ENCODE measurements at places on chromosomes 7 and 10.

GRCh38 chr7:87206361-87206760, 13.2 kb downstream of the TMEM243 start:
- DNase-seq: no peak

DNA sequence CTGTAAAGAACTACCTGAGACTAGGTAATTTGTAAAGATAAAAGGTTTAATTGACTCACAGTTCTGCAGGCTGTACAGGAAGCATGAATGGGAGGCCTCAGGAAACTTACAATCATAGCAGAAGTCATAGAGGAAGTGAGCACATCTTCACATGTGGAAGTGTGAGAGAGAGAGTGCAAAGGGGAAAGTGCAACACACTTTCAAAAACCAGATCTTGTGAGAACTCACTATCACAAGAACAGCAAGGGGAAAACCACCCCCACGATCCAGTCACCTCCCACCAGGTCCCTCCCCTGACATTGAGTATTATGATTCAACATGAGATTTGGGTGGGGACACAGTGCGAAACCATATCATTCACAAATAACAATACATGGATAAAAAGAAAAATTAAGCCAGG, 24.5 kb downstream of the AVL9 start:
- no peak for DNase-seq

DNA sequence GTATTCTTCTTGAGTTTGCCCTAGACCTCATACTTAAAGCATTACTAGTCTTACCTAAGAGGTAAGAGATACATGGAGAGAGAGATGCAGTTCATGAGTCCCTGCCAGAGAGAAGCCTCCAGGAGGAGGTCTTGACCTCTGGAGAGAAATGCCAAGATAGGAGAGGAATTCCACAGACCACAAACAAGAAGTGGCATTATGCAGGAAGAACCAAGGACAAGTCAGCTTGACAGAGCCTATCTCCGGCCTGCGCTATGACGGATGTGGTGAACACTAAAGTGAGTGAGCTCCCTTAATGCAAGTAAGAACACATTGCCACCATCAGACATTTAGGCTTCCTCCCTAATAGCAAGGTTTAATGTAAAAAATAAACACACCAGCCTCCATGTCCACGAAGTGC, 27.9 kb upstream of the COL1A2 start:
- no peak for DNase-seq

DNA sequence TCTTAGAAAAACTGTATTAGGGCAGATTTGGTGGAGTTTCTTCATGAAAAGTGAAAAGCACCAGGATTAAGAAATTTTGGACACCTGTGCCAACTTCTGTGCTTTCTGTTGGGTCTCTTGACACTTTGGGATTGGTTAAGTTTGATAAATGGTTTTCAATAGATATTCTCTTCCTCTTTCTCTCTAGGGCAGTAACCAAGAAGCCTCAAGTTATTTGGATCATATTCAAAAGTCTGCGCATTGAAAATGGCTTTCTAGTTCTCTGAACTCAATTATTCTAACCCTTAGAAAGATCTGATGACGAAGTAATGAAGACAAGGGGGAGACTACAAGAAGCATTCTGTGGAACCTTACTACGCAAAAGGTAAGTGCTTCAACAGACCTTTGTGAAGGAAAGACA, 144.0 kb upstream of the CCDC6 start:
- DNase-seq: no peak

DNA sequence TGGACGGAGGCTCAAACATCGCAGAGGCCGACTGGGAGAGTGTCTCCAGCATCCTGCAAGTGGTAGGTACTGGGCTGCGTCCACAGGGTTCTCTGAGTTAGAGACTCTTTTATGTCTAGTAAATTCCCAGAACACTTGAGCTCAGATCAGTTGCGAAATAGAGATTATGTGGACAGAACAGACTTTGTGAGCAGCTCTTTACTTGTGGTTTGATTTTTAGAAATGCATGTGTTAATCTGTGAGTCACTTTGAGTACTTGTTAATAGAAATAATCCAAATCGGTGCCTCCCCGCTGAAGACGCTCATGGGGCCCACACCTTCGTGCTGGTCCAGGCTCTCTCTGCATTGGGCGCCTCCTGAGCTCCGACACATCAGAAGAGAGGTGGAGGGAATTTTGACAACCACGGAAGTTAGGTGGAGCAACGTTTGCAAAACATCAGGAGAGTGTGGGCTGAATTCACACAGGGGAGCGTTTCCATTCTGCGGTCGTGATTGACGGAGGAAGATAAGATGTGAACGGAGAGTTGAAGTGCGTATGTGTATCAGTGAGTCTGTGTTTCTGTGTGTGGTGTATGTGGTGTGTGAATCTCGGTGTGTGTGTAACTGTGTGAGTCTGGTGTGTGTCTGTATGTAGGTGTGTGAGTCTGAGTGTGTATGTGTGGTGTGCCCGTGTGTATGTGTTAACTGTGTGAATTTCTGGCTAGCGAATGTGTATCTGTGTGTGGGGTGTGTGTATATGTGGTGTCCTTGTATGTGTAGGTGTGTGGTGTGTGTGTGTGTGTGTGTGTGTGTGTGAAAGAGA, 32.1 kb downstream of the PFKP start:
- no peak for DNase-seq

DNA sequence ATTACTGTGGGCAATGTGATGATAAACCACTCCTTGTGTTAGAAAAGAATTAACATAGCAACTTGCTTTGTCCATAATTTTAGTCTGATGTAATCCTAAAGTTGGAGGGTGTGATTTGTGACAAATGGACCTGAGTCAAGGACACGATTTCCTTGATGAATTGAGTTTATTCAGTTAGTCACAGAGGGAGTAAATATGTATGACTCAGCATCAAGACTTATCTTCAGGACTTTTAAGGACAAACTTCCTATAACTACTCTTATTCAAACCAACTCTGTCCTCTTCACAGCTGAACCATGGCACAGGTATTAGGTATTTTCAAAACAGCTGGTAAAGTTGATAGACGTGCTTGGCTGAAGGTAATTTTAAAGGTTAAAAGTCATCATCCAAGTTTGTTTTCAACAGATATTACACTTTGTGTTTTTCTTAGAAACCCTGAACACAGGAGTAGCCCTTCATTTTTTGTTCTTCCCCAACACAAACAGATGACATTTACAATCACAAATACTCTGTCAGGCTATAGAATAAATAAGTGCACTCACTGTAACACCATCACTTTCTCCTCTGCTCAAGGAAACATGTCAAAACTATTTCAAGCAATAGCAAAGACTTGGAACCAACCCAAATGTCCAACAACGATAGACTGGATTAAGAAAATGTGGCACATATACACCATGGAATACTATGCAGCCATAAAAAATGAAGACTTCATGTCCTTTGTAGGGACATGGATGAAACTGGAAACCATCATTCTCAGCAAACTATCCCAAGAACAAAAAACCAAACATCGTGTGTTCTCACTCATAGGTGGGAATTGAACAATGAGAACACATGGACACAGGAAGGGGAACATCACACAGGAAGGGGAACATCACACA, 54.5 kb downstream of the COA1 start:
- no peak for DNase-seq

GRCh38 chr10:85612833-85613232, 753.8 kb downstream of the GRID1 start:
- no peak for DNase-seq

- DNase-seq: no peak
These were observed 49.0 kb upstream of the TMEM72 start for GRCh38 chr10:44862006-44862751.

DNA sequence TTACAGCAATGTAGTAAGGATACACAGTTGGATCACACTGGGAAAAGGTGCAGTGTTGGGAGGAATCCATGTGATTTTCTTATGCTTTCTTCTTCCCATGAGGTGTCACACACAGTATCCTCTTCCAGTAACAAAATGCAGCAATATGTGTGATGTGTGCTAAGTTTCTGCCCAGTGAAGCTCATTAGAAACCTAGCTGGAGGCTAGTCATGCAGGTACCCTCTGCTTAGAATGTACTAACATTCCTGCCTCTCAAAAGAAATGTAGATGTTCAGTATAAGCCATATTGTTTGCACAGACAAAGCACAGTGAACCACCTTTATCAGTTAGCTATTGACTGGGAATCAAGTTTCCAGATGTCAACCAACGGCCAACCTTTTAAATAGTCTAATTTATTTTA, 12.9 kb upstream of the KCND2 start:
- no peak for DNase-seq

DNA sequence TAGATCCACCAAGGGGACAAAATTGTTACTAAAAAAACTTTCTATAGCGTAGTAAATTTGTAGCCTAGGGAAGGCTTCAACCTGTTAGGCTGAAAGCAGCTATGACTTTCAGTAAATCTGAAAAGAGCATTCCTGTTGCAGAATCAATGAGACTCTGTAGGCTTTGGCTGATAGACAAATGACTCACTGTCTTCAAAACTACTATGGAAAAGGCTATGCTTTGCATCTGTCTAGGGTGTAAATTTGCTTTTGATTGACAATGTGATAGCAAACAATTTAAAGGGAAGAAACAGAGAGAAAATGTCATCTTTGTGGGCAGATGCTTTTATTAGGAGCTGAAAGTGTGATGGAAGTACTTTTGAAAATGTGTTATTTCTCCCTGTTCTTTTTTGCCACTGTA, 60.6 kb downstream of the ARL5B start:
- DNase-seq: no peak

DNA sequence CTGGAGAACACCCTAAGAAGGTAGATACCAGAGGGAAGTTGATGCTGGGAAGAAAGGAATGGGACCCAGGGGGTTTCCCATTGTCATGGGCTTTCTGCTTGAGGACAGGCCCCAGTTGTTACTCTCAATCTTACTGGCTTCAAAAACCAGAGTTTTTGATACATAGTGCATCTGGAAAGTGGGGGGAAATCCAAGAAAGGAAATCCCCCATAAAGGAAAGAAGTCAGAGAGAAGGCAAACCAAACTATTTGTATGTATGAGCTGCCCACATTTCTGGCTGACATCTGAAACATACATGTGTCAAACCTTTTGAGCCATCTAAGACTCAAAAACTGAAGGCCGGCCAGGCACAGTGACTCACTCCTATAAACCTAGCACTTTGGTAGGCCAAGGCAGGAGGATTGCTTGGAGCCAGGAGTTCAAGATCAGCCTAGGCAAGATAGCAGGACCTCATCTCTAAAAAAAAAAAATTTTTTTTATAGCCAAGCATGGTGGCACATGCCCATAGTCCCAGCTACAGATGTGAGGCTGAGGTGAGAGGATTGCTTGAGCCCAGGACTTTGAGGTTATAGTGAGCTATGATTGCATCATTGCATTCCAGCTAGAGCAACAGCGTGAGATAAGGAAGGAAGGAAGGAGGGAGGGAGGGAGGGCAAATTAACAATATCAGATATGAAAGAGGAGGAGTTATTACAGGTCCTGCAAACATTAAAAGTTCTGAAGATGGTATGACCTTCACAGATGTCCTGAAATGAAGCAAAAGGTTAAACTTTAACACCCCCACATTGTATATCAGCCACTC, 6.7 kb upstream of the COA1 start:
- no peak for DNase-seq

- no peak for DNase-seq
These were observed 145.2 kb upstream of the PFKP start for GRCh38 chr10:2921956-2922680.

DNA sequence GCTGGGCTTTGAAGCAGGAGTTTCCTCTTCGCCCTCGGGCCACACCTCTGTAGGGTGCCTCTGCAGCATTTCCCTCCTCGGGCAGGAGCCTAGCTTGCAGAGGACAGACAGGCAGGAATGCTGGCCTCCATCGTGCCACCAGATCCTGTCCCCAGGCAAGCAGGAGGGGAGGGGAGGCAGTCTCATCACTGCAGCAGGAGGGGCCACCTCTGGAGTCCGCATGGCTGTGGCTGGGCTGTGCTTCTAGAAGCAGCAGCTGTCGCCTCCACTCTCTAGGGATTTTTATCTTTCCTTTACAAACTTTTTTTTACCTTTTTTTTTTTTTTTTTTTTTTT, 181.4 kb downstream of the CUX1 start:
- DNase-seq: no peak

GRCh38 chr7:2312267-2312929, 1.8 kb downstream of the SNX8 start:
- no peak for DNase-seq

- no peak for DNase-seq
These were observed 5.6 kb upstream of the DKK1 start for GRCh38 chr10:52308251-52309031.
